GM12878 (cell line): ENCODE measurements at places on chromosomes 7 and 10. TPM values are rescaled to one million over a fixed set of nuclear protein-coding genes. Genes with fewer than 3 reads are reported as not detected.

OPN1SW gene
- total RNA-seq, result not detected in 2 replicates

PBLD gene
- 1.5 and 1.9 TPM in 2 replicates for total RNA-seq

DNA sequence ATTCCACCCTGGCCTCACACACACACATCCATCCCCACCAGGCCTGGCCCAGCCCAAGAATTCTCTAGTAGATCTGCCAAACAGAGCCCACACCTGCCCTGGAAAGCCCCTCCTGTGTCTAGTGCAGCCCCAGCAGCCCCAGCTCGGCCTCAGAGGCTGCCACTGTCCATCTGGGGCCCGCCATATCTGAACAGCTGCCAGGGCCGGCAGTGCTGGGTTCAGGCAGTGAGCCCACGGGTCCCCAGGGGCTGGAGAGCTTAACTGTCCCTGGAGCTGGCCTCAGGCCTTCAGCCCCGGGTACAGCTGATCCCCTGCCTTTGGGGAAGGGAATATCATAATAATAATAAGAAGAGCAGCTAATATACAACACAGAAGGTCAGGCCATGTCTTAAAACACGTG, 574 bp downstream of the MYL10 start:
- no peak for DNase-seq

DNA sequence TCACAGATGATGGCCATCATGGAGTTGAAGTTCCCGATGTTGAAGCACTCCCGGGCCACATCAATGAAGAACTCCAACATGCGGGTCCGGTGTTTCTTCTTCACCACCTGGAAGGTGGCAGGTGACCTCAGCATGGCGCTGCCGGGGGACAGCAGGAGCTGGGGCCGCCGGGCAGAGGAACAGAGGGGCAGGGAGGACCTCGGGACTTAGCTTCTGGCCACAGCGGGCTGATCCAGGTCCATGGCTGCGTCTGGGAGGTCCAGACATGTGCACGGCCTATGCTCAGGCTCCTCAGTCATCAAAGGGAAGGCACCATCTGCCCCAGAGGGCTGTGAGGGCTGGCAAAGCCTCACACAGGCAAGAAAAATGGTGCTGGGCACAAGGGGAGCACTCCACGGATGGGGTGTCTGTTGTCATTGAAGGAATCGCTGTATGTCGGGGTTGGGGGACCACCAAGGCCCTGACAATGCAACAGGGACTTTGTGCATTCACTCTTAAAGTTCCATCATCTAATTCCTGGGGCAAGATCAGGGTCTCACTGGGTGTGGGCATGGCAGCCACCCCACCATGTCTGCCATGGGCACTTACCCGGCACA, 60.9 kb downstream of the CSGALNACT2 start:
- no peak for DNase-seq

DNA sequence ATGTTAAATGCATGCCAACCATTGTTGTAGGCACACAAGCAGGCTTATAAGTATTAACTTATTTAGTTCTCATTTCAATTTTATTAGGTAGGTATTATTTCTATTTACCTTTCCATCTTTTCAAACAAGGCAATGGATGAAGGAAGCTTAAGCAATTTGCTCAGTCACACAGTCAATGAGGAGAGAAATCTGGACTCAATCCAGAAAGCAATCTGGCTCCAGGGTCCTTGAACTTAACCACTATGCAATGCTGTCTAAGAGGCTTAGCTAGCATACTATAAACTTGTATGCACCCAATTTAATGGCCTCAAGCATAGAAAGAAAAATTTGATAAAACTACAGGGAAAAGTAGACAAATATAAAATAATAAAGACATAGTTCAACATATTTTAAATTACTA, 88.6 kb downstream of the VWDE start:
- no peak for DNase-seq

DNA sequence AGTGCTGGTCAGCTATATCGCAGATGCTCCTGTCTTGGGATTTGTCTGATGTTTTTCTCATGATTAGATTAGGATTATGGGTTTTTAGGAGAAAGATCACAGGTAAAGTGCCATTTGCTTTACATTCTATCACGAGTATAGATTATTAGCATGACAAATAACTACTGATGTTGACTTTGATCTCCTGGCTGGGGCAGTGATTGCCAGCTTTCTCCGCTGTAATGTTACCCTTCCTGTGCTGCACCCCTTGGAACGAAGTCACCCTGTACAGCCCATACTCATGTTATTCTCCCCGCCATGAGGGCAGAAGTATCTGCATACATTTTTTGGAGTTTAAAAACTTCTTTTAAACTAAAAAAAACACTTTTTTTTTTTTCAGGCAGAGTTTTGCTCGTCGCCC, 10.8 kb upstream of the CLDN4 start:
- no peak for DNase-seq
